ENCODE measurements at places on chromosomes 12 and 14.

DNA sequence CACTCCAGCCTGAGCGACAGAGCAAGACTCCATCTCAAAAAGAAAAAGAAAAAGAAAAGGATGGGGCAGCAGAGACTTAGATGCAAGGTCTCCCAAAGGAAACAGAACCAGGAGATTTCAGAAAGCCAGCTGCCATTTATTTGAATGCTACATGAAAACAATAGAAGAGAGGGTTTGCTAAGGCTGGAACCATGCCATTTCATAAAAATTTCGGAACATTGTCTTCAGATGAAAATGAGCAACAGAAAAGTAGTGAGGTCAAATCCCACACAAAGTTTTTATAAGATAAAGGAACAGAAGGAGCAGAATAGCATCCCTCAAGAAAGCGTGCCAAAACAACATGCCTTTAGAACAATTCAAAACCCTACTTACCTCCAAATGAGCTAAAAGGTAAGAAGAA is 175.3 kb downstream of the ETV6 start:
- DNase-seq, result no peak

- no peak for DNase-seq
These were observed 47.5 kb upstream of the OAS1 start for GRCh38 chr12:112859291-112859690.

GRCh38 chr12:53601296-53601847 is 24.8 kb downstream of the ATF7 start:
- no peak for DNase-seq

DNA sequence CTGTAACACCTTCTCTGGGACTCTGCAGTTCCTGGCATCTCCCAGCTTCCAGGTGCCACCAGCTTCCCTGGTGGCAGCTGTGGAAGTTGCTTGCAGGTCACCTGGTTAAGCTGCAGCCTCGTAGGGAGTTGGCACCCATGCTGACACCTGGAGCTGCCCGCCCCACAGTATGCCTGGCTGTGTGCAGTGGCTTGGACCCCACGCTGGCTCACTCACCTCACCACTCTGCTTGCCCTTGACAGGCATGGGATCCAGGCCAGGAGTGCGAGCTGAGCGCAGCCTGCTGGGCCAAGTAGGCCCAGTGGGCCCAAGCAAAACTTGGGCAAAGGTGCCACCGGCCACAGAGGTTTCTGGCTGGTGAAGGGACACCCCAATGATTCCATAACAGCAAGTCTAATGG is 48.5 kb downstream of the EGLN3 start:
- DNase-seq, result no peak
